ENCODE measurements at places on chromosomes 4 and X.

- no peak for DNase-seq
These were observed 17.7 kb downstream of the GUCY2F start for GRCh38 chrX:109464231-109464630.

DNA sequence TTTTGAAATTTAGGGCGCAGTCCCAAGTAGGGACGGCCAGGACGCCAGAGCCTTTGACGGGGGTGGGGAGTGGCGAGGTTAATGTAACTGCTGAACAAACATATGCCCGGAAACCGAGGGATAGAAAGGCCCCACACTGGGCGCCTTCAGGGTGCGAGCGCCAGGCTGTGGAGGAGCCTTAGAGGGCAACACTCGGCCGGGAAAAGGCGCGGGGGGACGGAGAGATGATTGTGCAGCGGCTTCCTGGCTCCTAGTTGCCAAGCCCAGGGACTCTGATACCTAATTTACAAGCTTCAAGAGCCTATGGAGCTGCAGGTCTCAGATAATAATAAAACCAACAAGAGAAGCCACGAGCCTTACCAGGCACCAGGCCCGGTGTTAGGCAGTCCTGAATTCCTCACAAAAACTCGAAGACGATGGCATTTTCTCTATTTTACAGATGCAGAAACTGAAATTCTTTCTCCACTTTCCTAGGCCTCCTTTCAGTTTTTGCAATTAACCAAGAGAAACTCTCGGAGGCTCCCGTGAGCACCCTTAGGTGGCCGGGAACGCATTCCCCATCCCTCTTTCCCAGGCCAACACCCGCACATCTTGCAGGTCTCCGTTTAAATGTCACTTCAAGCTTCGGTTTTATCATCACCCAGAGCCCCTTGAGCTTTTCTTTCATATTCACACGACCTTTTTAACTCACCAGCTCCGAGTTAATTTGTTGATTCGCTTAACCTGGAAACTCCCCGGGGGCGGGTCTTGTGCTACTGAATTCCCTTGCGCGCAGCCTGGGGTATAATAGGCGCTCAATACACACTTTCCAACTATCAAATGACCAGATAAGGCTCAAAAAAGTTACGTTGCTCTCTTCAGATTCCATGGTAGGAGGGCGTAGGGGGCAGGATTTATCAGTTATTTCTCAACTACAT, 6.4 kb upstream of the GSX2 start:
- no peak for DNase-seq

- DNase-seq = no peak
These were observed 326.4 kb downstream of the PPP3CA start for GRCh38 chr4:101020956-101021355.

GRCh38 chr4:171650543-171650942, 162.7 kb upstream of the GALNTL6 start:
- no peak for DNase-seq

DNA sequence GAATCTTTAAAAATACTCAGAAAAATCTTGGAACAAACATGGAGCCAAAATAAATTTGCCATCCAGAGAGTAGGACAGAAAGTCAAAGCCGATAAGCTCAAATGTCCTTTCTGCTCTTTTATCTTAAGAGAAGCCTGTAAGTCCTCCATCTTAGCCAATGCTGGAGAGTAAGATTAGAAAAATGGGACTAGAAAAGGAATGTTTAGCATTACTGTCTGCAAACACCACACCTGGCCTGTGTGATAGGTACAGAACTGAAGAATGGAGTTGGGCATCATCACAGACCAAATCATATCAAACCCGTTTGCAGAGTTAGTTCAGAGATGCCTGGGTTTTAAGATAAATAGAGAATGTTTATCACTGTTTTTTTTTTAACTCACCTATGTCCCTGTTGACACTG, 10.5 kb upstream of the SLC39A8 start:
- no peak for DNase-seq

- DNase-seq = no peak
These were observed 1.7 kb downstream of the PDLIM5 start for GRCh38 chr4:94453391-94453963.
